Upper lobe of right lung (tissue), 1 donor: ENCODE measurements at places on chromosomes 1 and 21.

GRCh38 chr1:3061566-3061965 lies 7.4 kb upstream of the PRDM16 start:
- DNase-seq = peak; percentile 60

- no peak for DNase-seq
Observed at GRCh38 chr1:165877940-165878556, 50.6 kb downstream of the UCK2 start.

DNA sequence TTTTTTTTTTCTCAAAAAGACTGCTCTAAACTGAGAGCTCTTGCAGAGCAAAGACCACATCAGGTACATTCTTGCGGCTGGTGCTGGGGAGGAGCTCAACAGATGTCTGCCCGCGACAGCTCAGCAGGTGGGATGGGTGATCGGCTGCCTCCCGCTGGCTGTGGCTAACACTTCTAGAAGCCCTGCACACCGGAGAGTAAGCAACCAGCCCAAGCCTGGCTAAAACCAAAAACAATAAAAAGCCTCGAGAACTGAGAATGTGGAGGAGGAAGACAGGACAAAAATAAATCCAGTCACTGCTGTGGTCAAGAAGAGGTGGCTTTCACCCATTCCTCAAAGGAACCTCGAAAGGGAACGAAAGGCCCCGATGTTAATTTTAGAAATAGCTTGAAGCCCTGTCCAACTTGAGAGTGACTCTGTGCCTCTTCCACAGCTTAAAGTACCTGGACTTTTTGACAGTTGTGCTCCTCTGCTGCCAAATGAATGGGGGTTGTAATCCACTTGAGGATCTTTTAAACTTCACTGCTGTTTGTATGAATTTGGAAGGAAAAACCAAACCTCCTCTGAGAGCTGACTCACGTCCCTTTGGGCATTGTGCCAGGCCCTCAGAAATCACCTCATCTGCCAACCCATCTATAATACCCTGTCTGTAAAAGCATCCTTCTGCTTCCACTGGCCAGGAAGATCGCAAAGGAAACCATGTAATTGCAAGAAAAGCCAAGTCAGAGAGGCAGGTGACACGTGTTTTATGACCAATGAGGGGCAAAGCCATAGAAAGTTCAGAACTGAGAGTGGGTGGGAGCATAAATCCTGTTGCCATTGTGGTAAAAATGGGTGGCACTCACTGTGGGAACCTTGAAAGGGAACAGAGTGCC lies 78.6 kb downstream of the KCNN3 start:
- no peak for DNase-seq

GRCh38 chr1:194114288-194114687 lies 927.9 kb upstream of the B3GALT2 start:
- DNase-seq = no peak

GRCh38 chr1:67832737-67833601 lies at the start of gene GNG12:
GNG12 (minus strand) TSS chr1:67833467; CDS start chr1:67707686, 125,781 bp downstream.
- DNase-seq = peak; percentile 86

DNA sequence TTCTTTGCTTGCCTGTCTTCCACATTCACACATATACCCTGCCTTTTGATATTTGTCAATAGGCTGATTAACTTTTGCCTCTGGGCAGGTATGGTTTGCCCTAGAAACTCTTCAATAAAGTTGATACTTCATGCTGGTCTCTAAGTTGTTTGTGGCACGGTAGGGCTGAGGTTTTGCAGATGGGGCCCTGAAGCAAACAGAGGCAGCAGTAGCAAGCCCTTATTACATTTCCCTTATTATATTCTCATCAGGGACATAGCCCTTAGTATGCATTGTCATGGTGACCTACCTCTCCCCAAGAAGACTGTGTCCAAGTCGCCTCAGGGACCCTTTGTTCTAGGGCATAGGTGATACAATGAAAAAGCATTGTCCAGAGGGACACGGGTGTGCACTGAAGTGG lies at the start of gene OR6P1:
TSS of gene OR6P1 (minus strand) at position 101 of the 400 bp plus-strand sequence. CDS start 6,976 bp downstream, outside the sequence.
- no peak for DNase-seq

- no peak for DNase-seq
Observed at GRCh38 chr1:39106801-39107327, 80.7 kb downstream of the NDUFS5 start.

DNA sequence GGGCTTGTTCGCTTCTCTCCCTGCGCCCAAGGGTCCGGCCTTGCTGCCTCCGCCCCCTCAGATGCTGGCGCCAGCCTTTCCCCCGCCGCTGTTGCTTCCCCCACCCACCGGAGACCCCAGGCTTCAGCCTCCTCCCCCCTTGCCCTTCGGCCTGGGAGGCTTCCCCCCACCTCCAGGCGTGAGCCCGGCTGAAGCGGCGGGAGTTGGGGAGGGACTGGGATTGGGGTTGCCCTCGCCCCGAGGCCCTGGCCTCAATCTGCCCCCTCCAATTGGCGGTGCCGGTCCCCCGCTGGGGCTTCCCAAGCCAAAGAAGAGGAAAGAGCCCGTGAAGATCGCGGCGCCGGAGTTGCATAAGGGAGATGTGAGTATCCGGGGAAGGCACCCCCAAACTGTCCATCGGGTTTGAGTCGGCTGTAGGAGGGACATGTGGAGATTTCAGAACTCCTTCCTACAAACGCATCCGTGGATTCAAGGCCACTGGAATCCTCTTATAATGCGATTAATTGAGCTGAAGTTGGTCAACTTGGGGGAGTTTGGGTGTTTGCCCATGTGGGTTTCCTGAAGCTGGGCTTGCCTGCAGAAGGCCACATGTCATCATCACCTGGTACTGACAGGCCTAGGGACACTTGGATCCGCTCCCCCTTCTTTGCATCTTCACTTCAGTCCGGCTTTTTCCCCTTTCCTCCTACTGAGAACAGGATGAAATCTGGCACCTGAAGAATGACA lies 707 bp downstream of the PRCC start:
- peak; percentile 79 for DNase-seq

DNA sequence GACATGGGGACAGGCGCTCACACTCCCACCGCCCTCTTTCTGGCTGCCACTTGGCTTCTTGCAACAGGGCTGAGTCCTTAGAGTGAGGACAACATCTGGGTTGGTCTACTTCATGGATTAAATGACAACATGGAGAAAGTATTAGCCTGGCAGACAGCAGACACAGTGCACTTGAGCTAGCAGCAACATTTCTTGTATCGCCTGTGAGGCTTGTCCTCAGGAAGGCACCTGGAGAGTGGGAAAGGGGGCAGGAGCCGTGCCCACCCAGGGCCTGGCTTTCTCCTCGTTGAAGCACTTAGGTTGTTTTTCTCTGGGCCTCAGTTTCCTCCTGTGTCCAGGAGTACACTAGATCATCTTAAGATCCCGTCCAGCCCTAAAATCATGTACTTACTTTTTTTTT lies 3.7 kb downstream of the ELF3 start:
- no peak for DNase-seq

- DNase-seq = no peak
Observed at GRCh38 chr1:2479186-2479585, 3.1 kb downstream of the PLCH2 start.

DNA sequence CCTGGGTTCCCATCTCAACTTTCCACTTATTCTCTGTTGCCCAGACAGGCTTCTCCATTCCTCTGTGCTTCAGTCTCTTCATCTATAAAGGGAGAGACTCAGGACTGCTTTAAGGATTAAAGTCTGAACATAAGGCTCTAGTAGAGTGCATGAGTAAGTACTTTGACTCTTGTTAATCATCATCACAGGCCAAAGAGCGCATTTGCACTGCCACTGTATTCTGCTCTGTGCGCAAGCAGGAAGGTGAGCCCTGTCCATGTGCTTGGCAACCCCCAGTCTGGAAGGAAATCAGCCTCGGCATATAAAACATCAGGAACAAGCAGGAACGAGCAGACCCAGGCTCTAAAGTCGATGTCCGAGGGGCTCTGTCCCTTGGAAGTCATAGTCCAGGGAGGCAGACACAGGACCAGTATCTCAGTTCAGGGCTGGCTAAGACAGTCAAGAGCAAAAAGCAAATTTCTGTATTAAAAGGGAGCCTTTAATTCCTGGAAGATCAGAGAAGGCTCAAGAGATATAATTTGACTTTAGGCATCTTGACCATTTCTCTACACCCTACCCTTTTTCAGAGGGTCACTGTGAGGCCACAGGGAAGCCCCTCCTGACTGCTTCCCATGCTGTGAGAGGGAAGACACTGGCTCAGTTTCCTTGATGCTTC lies 131.2 kb downstream of the TRABD2B start:
- DNase-seq = no peak

DNA sequence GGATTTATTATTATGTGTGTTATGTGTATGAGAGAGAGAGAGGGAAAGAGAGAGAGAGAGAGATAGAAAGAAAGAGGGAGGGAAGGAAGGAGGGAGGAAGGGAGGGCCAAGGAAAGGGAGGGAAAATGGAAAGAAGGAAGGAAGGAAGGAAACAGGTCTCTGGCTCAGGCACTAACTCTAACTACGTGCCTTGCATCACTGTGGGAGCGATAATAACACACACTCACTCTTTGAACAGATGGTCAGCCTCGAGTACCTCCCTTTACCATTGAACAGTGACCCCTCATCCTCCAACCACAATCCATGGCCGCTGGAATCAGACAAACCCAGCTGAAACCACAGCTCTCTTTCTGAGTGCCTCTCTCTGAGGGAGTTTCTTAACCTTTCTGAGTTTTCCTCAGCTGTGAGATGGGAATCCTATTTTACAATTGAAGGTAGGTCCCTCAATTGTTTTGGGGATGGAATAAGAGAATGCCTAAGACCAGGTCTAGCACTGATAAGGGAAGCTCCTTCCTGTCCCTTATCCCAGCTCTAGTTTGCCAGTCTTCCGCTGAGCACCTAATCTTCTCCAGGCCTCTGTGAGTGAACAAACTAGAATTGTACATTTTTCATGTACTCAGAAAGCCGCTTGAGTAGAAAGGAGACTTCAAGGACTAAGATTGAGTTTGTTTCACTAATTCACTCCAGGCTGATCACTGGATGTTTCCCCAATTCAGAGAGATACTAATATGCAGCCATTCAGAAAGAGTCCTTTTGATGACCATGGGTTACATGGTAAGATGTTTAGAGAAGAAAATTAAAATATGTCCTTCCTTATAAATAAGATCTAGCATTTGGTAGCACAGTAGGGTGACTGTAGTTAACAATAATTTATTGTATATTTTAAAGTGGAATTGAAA lies 62.8 kb downstream of the IRF2BP2 start:
- DNase-seq = no peak

GRCh38 chr1:201894343-201895119 lies 5.8 kb downstream of the SHISA4 start:
- no peak for DNase-seq

DNA sequence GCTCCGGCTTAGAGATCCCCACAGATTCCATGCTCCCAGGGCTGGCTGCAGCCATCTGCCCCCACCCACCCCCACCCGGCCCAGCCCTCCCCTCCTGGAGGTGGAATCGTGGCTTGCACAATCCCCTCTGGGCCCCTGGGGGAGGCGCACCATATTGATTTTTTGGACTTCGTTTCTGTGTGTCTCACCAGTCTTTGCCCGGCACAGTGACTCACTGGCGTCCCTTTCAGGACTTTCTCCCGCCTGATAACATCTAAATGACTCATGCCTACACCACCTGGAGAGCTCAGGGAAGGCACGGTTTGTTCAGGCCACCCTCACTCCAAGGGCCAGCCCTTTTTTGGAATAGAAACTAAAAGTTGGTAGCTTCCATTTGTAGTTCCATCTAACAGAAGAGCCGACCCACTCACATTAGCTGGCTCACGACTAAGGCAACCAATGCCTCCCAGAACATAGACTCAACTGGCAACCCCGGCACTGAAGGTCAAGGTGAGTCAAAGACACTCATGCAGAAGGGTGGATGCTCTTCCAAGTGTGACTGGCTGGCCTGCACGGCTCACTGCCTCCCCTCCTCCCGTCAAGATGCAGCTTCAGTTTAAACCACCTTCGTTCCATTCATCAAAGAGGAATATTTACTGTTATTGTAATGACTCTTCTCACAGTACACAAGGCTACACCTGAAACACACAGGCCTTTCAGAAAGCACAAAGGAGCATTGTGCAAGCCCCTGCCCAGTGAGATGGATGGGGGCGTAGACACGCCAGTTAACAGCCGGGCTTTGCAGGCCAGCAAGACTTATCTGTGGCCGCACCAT lies 18.1 kb upstream of the ETS2 start:
- no peak for DNase-seq
